ENCODE measurements at places on chromosomes 7 and 10. TPM values are rescaled to one million over a fixed set of nuclear protein-coding genes. Genes with fewer than 3 reads are reported as not detected.

DNA sequence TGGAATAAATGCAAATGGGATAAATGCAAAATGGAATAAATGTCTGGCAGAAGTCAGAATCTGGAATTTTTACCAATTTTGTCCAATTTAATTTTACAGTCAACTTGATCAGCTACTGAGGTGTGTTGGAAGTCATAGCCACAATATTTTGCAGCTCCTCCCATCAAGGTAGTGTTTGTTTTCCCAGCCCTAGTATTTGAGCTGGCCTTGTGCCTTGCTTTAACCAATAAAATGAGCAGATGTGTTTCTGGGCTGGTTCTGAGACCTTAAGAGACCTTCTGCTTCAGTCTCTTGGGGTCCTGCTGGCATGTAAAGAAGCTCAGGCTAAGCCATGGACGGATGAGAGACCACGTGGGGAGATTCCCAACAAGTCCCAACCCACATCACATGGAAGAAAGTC is 42.7 kb upstream of the RSBN1L start:
- DNase-seq = no peak

DNA sequence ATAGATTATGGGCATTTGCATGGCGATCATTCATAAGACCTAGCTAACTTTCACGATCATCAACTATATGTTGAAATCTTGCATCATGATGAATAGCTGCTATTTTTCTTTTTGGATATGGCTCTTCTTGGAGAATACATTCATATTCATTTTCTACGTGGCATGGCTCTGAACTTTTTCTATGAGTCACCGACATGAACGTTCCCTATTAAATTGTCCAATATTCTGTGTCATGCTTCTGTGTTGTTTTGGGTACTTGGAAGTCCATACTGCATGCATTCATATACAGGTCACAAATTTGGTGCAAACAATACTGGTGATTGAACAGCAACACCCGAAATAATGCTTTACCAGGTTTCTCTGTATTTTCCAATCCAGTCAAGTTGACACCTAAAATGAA is 37.9 kb upstream of the ANKRD1 start:
- no peak for DNase-seq

DNA sequence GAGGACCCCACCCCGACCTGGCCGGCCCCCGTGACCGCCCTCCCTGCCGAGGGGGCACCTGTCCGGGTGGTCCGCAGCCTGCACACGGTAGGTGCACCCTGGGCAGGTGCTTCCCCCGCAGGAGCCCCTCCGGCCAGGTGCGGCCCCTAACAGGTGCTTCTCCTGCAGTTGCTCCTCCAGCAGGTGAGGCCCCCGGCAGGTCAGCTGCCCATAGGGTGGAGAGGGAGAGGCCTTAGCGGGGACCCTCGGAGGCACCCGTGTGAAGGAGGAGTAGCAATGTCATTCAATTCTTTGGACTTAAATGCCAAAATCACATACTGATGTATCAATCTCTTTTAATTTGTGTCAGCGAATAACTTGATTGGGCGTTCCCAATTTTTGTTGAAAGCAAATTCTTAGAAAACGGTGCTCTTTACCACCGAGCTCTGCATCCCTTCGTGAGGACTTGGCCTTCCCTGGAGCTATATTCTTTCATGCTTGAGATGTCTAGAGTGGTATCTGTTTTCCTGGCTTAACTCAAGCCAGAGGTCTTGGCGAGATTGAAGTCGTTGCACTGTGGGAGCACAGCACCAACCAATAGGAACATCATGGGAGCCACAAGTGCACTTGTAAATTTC is 738 bp upstream of the NCAPG2 start:
- no peak for DNase-seq

- DNase-seq = peak; percentile 14
Measured at GRCh38 chr10:7370511-7370910, 40.3 kb downstream of the SFMBT2 start.

DNA sequence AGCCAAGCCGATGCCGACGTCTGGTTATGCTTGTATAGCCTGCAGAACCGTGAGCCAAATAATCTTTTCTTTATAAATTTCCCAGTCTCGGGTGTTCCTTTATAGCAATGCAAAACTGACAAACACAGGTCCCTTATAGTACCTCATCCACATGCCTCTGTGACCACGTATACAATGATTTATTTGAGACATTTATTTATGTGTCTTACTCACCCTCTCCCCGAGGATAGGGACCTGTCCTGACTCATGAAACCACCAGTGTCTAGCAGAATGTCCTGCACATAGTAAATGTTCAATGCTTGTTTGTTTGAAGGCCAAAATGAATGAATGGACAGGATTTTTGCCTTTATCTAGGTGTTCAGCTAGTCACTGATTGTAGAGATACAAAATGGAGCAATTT is 147.9 kb upstream of the FZD8 start:
- DNase-seq = no peak

GRCh38 chr10:28881171-28881882 is 204.0 kb downstream of the BAMBI start:
- no peak for DNase-seq

- peak; percentile 37 for DNase-seq
Measured at GRCh38 chr10:5442065-5442989, 30.0 kb downstream of the NET1 start.

GRCh38 chr10:118710487-118710886 is 44.3 kb downstream of the CACUL1 start:
- no peak for DNase-seq

- peak; percentile 10 for DNase-seq
Measured at GRCh38 chr7:75943864-75944263, 28.9 kb downstream of the POR start.

DNA sequence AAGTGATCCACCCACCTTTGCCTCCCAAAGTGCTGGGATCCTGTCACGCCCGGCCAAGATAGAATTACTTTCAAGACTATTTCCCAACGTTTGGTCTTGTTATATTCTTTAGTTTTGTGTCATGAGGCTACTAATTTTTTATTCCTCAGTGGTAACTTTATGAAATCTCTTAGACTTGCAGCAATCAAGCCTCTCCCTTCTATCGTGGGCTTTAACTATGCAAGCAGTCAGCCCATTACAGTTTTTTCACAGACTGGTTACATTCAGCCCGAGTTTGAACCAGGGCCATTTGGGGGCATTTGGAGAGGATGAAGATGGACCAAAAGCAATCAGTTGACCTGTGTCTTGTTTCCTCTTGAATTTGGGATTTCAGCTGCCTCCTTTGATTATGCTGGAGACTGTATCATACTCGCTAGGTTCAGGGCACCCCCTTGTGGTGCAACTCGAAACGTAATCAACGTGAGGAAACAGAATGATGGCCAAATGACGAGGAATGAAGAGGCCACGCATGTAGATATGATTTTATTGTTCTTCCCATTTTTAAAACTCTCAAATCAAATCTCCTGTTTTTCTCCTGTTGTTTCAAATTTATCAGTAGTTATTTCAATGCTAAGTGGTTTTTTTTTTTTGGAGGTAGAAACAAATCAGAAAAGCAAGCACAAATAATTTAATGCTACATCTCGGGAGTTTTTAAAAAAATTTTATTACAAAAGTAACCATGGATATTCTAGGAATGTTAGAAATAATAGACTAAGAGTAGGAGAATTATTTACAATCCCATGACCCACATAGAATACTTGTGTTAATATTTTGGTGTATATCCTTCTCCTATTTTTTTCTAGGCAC is 151.6 kb downstream of the KIAA1217 start:
- DNase-seq = peak; percentile 74

- DNase-seq = no peak
Measured at GRCh38 chr10:130224228-130224627, 88.0 kb downstream of the GLRX3 start.

GRCh38 chr7:63067897-63068585 is 930.6 kb upstream of the ZNF722 start:
- DNase-seq = no peak

GRCh38 chr7:7830122-7830878 is 111.9 kb upstream of the RPA3 start:
- DNase-seq = peak; percentile 15

GRCh38 chr7:132941428-132941827 is 140.5 kb downstream of the CHCHD3 start:
- no peak for DNase-seq

DNA sequence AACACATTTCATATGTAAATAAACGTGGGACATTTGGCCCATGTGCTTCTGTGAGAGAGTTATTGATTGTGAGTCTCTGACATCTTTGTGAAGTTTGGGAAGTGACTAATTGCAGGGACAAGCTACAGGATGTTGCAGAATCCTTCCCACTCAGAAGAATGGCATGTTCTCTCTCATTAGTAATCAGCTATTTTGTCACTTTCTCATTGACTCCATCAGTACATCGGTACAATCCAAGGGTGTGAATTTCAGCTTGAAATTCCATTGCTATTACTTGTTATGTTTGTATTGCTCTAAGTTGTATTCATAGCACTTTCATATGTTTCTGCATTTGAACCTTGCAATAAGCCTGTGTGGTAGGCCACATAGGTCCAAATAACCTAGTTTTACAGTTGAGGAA is 100.0 kb upstream of the KCNMA1 start:
- DNase-seq = no peak

GRCh38 chr10:77969114-77969513 is 42.6 kb upstream of the DLG5 start:
- DNase-seq = no peak

- DNase-seq = no peak
Measured at GRCh38 chr7:157522954-157523353, 186.2 kb downstream of the DNAJB6 start.

DNA sequence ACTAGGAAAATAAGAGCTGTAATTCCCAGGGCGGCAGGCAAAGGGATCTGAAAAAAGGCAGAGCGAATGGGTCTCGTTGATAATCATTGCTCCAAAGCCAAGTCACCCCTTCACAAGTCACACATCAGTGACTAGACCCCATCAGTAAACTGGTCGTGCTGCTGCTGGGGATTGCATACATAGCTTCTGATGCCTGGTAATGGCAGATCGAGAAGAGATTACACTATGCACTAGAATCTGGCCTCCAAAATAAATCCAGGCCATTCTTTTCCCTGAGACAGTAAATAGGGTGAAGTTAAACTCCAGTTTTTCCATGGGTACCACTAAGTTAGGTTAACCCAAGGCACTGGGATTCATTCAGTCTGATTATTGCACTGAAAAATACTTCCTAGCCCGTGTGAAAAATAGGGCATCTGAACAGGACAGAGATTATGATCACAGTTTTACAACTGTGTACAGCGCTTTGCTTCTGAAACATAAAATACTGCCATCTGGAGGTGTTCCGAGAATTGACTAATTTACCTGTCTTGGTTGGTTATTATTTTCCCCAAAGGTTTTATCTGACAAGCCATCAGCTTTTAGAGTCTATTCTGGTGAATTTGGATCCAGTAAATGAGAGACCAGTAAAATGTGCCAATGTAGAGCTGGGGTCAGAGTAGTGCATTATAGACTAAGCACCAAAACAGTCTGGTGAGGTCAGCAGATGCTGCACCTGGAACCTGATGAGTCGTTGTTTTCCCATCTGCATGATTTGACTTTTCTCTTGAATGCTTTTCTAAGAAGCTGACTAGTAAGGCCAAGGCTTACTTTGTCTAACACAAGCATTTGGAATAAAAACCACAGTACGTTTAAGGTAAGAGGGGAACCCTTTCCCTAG is 82.9 kb upstream of the AFAP1L2 start:
- DNase-seq = peak; percentile 48

DNA sequence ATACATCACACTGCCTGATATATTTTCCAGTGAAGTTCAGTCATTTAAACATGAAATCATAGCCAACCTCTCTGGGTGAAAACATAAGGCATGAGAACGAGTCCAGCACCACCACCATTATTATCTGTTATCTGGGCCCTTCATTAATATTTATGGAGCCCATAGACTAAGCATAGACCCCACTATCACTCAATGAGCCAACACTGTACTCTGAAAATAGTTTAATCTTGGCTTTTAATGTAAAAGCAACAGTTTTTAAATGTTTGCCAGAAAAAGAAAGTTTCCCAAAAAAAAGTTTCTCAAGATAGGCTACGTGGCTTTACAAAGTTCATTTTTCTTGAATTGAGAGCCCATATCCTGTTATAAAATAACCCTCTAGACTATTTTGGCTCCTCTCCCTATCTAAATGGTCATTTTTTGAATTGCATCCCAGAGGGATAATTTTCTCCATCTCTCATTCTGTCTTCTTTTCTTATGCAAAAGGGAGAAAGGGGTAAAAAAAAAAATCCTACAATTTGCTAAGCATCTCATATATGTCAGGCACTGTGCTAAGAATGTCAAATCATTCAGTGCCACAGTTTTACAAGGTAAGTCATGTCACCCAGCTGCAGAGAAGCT is 66.1 kb downstream of the FZD1 start:
- DNase-seq = no peak

HACD1 gene
- total RNA-seq = 0.41 TPM

LBX1 gene
- not detected for total RNA-seq

KCNIP2 gene
- 0.79 TPM for total RNA-seq

CFAP70 gene
- 0.20 TPM for total RNA-seq

RINT1 gene
- total RNA-seq = 22.1 TPM

CYP3A4 gene
- total RNA-seq = not detected

TEX36 gene
- total RNA-seq = not detected

AKR1E2 gene
- total RNA-seq = 7.1 TPM

FFAR4 gene
- not detected for total RNA-seq

FAM237B gene
- total RNA-seq = not detected

GIMAP2 gene
- total RNA-seq = 49.5 TPM

CHST12 gene
- 0.62 TPM for total RNA-seq

H2BK1 gene
- total RNA-seq = not detected

JCAD gene
- total RNA-seq = 0.05 TPM

EPO gene
- not detected for total RNA-seq

All from activated naive CD4-positive, alpha-beta T cell treated with anti-CD3 and anti-CD28 coated beads for 36 hours (primary cell).